ENCODE measurements at places on chromosomes 5 and 9.

- DNase-seq = no peak
Observed at GRCh38 chr9:90631964-90632363, 10.7 kb downstream of the DIRAS2 start.

DNA sequence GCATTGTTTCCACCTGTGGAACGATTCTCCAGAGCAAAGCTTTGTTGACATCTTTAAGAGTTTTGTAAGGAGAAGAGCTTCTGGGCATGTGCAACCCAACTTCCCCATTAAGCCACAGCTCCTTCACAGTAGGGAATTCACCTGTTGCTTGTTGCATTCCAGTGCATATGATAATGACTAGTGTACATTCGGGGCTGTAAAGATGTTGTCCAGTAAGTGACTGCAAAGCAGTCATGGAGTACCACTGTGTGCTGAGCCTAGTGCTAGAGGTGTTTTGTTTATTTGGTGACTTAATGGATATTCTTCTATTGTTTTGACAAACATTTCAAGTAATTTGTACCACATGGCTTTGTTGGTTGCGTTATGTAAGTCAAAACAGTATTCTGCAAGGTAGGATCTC is 12.8 kb downstream of the UGCG start:
- no peak for DNase-seq

DNA sequence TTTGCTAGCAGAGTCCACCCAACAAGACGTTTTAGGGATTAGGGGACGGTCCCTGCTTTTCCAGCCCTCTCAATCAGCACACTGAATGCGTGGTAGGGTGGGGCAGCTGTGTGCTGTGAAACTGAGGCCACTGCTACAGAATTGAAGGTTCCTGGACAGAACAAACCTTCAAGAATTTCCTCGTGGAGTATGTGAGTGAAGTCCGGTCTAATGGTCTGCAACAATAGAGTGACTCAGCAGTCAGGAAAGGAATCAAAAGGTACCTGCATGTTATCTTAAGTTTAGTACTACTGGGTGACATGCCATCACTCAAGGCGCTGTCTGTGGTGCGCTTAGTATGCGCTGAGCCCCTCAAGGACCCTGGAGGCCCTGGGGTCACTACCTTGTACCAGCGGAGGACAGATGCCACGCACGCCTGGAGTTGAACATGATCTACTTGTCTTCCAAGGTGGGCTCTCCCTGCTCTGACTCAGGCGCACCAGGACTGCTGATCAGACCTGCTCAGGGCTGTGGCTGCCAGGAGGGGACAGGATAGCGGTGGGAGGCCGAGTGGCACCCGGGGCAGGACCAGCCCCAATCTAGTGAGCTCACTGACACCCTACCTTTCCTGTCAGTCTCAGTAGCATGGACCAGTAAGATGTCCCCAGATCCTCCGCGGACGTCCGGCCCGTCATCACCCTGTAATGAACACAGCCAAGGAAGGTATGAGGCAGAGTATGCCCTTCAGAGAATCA is 50.5 kb downstream of the PRRT1B start:
- DNase-seq = no peak

DNA sequence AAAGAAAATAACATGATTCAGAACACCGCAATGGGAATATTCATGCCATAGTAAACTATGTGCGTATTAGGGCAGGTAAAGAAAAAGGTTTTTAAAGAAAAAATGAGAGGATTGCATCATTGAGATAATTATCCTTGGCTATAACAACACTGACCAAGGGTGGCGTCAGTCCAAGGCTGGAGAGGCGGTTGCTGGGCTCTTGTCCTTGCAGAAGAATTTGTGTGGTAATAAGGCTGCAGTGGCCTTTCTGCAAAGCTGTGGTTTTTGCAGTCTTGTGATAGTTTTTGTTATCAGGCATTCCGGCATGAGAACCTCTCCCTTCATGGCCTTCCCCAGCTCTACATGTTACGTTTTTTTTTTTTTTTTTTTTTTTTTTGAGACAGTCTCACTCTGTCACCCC is 14.0 kb downstream of the BOD1 start:
- no peak for DNase-seq

DNA sequence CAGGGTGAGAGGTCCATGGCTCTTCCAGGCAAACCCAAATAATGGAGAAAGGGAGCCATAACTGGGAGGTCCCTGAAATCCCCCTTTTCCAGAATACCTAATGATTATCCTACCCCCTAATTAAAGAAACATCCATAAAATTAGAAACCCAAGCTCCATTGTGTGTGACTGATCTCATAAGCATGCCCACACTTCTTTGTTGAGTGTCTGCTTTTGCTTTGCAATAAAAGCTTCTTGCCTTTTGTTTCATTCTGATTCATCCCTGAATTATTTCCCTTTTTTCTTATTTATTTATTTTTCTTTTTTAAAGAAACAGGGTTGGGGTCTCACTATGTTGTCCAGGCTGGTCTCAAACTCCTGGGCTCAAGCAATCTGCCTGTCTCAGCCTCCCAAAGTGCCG is 33.1 kb downstream of the BTF3 start:
- no peak for DNase-seq

- DNase-seq = no peak
Observed at GRCh38 chr5:73499187-73499586, 945 bp downstream of the BTF3 start.

DNA sequence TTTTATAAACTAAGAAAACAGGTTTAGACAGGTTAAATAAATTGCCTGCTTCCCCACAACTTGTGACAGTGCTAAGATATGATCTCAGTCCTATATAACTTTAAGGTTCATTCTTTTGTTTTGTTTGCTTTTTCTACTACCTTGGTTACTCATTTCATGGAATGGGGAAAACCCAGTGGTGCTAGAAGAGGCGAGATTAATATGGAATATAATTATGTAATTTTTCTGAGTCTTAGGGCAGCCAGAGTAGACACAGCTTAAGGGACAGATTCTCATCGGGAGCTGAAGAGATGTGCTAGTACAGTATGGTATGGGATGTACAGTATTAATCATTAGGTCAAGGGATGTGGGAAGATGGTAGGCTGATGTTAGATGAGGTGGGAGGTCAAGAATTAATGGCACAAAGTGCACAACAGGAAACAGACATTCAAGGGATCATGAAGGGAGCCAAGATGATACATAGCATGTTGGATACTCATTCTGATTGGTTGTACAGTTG is 6.2 kb downstream of the TRIM32 start:
- no peak for DNase-seq

GRCh38 chr5:78661044-78661443 is 12.5 kb upstream of the LHFPL2 start:
- DNase-seq = no peak

GRCh38 chr5:176803068-176803942 is 7.1 kb upstream of the UNC5A start:
- no peak for DNase-seq

DNA sequence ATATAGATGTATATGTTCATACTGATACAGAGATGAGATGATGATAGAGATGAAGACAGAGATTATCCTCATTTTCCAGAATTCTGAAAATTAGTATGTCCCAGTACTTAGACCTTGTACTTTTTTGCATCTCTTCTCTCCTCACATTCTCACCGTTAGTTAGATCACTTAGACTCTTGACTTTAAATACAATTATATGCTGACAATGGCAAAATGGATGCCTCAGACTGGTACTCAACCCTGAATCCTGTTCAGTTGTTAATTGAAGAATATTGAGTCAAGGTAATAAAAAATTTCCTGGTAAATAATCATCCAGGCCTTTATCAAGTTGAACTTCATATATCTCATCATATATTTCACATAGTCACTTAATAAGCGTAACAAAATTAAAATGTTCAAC is 505.4 kb downstream of the EFNA5 start:
- DNase-seq = no peak
